NCI-H2029 treated with DMSO at 0.1 percent for 48 hours (cell line): ENCODE measurements at places on chromosomes 3 and 15.

GRCh38 chr3:193174140-193174539 lies 66.9 kb upstream of the PLAAT1 start:
- no peak for DNase-seq

DNA sequence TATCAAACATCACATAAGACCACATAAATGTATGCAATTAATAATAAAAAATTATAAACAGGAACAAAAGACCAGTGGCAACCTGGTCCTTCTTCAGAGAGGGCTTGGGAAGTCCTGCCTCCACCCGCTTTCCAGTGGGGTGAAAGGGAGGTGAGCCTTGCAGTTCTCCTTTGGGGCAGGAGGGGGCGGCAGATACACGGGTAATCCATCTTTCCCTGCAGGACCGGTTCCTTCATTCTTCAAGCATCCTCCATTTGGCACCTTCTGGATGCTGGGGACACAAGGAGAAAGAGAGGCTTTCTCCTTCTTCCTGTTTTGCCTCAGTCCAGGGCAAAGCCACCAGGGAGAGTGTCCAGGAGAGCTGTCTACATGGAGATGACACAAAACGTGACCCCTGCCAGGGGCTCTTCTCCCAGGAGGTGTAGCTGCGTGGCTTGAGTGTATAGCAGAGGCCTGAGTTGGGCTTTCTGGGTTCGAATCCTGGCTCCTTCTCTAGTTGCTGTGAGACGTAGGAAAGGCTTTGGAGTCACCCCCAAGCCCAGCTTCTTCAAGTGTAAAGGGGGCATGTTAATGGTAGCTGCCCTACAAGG lies 23.2 kb downstream of the RPLP1 start:
- no peak for DNase-seq

DNA sequence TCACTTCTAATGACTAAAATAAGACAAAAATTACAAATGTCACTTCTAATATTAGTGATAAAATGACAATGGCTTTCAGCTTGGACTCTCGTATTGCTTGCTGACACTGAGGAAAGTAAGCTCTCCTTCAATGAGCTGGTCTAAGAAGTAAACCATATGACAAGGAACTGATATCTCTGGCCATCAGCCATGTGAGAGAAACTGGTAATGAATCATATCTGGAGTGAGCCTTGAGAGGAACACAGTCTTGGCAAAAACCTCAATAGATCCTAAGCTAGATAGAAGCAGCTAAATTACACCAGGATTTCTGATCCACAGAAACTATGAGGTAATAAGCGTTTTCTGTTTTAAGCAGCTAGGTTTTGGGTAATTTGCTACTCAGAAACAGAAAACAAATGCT lies 1575.1 kb downstream of the OTOL1 start:
- no peak for DNase-seq

DNA sequence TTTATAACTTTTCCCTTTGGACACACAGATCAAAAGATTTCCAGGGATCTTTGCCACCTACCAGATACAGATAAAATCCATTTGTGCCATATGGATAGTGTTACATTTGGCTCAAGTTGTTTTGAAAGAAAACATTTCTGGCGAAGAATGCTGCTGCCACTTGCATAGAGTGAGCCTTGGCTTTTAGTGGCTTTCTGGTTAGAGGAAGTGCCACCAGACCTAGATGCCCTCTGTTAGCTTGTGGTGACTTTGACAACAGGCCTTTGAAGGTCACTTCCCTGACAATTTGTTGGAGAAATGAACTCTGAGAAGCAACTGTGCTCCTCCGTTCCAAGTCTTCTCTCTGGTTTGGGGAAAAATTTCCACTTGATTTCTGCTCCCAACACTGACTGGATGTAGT lies 158.0 kb downstream of the CHST2 start:
- DNase-seq, result no peak

- no peak for DNase-seq
Measured at GRCh38 chr15:90360746-90361145, 8.7 kb downstream of the ZNF774 start.

GRCh38 chr15:100765467-100766241 lies 114.0 kb upstream of the ALDH1A3 start:
- no peak for DNase-seq

GRCh38 chr3:17329927-17330326 lies 412.5 kb downstream of the TBC1D5 start:
- no peak for DNase-seq

DNA sequence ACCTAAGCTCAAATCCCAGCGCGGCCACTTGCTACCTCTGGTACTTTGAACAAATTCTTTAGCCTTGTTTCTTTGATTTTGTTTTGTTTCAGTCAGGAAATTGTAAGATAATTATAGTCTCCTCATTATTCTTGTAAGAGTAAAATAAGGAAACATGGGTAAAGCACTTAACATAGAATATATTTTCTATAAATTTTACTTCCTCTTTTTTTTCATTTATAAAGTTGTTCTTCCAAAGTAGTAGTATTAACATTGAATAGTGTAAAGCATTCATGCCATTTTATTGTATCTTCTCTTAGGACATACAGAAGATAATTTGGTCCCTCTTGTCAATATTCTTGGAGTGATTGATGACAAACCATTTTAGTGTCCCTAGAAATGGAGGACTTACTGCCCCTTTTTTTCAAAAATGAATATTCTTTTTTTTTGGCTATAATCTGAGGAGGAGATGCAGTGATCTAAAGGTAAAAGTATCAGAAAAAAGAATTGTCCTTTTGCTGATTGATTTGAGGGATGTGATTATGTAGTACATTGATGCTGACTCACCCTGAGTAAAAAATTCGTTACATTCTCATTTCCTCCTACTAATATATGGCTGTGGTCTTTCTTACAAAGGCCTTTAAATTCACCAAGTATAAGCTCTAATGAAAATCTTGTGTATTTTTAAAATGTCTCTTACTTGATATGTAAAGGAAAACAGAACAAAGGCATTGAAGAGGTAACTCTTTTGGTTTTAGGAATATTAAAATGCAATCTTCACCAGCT lies 51.0 kb downstream of the ALCAM start:
- no peak for DNase-seq

GRCh38 chr15:63107895-63108546 lies 13.6 kb upstream of the LACTB start:
- DNase-seq, result no peak

GRCh38 chr15:93359425-93360131 lies 270.6 kb upstream of the RGMA start:
- no peak for DNase-seq

DNA sequence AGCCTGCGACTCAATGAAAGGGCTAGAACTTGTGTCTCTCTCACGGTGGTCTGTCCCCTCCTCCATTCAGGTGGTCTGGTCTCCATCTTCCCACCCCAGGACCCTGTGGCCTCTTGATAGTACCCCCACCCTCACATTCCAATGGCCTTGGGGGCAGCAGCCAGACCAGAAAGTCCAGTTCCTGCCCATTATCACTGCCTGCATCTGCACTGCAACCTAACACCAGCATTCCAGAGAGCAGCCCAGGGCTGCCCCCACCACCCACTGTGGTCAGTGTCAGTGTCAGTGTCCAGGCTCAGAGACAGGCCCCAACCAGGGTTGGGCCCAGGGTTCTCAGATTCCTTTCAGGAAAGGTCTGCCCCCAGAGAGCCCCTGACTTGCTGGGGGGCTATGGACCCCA lies 12.6 kb downstream of the IGDCC3 start:
- DNase-seq, result no peak

DNA sequence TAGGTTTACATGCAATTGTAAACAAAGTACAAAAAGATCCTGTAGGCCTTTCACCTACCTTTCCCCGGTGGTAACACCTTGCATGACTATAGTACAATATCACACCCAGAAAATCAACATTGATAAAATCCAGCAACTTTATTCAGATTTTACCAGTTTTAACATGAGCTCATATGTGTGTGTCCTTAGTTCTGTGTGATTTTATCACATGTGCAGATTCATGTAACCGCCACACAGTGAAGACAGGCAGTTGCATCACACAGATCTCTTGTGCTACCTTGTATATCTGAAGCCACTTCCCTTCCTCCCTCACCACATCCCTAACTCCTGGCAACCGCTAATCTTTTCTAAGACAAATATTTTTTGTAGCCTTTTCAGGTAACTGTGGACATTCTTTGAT lies 183.5 kb upstream of the C2CD4B start:
- no peak for DNase-seq

DNA sequence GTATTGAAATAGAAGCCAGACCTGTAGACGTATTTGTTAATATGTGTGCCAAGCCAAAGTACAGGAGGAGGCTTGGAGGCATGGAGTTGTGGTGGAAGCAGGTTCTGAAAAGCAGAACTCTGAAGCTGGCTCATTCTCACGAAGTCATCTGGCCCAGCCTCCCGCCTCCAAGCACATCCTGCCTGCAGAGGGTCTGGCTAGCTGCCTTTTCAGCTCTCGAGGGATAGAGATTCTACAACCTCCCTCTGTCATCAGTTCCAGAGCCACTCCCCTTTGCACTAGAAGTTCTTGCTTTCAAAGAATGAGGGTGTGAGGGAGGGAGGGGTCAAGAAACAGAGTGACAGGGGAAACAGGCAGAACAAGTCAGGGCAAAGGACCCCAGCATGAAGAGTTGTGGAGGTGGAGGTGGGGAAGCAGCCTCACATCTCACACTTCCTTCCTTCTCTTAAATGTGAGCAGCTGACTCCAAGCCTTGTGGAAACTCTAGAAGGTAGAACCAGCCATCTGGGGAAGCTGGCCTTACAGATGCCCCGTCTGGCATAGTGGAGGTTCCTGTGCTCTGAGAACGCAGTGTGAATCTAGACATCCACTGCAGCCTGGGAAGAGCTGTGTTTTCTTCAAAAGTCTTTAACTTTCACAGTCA lies 95.3 kb downstream of the SLC49A4 start:
- no peak for DNase-seq

- DNase-seq, result no peak
Measured at GRCh38 chr3:126960604-126960995, 22.3 kb upstream of the PLXNA1 start.

GRCh38 chr15:41116962-41117252 lies 827 bp upstream of the INO80 start:
- DNase-seq, result no peak

GRCh38 chr3:137174514-137174913 lies 216.7 kb downstream of the IL20RB start:
- no peak for DNase-seq
